CD14-positive monocyte (primary cell): ENCODE measurements at places on chromosomes 2 and 18. TPM values are rescaled to one million over a fixed set of nuclear protein-coding genes. Genes with fewer than 3 reads are reported as not detected.

- no peak for DNase-seq
Measured at GRCh38 chr2:66851449-66851872, 416.5 kb downstream of the MEIS1 start.

- DNase-seq = no peak
Measured at GRCh38 chr18:29164993-29165599, 988.2 kb upstream of the CDH2 start.

- no peak for DNase-seq
Measured at GRCh38 chr2:217058791-217059755, 199.2 kb upstream of the TNP1 start.

DNA sequence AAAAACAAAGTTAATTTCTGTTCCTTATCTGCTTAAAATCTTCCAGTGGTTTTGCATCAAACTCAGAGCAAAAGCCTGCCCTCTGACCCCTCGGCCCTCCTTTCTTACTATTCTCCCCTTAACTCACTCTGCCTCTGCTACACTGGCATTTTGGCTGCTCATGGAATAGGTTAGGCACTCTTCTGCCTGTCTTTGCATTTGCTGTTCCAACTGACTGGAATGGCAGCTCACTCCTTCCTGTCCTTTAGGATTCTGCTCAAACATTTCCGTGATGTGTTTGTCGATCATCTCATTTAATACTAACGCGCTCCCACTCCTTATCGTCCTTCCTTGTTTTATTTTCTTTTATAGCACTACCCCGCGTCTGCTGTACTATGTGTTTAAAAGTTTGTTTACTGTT lies 815 bp downstream of the CEBPZ start:
- DNase-seq = no peak

GRCh38 chr2:6645672-6646071 lies 220.0 kb downstream of the CMPK2 start:
- no peak for DNase-seq

- DNase-seq = no peak
Measured at GRCh38 chr2:223113161-223113560, 61.2 kb downstream of the KCNE4 start.

GRCh38 chr2:241901500-241902351 lies 32.2 kb downstream of the RTP5 start:
- DNase-seq = no peak

GRCh38 chr18:21513292-21513691 lies 87.2 kb downstream of the ESCO1 start:
- DNase-seq = no peak

GRCh38 chr2:240556553-240557100 lies 1.2 kb downstream of the ANKMY1 start:
- peak; percentile 61 for DNase-seq

- no peak for DNase-seq
Measured at GRCh38 chr2:176833671-176834070, 378.9 kb upstream of the HNRNPA3 start.

DNA sequence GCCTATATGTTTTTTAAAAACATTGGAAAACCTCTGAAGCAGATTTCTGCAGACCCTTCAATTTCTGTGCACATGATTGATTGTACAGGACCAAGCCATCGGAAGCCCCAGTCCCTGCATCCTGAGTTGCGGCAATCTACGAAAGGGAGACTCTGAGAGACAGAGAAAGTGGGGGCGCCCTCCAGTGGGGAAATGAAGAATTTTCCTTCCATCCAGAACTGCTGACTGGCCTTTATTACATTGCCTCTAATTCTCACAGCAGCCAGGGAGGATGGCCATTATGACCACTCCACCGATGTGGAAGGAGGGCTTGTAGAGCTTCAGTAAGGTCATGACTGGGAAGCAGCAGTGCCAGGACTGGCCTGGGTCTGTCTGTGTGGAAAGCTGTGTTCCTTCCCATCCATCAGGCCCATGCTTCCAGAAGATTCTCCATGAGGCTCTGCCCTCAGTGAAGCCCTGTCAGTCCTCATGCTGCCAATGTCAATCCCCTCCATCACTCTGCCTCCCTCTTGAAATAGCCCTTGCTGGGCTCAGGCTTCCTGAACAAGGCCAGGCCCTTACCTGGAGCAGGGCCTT lies 20.0 kb upstream of the RESP18 start:
- DNase-seq = peak; percentile 61

DNA sequence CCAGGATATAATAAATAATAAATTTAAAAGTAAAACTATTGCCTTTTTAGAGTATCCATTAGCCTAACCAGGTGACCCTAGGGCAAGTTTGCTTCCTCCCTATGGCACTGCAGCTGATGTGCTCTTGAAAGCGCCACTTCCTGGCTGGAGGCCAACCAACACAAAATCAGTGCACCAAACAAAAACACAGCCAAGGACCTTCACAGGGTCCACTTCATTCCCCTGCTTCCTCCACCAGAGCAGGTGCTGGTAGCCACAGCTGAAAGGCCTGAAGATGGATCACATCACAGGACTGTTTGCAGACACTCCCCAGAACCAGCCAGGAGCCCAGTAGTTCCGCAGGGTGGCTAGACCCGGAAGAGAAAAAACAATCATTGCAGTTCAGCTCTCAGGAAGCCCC lies 108.8 kb downstream of the TWIST2 start:
- no peak for DNase-seq

DNA sequence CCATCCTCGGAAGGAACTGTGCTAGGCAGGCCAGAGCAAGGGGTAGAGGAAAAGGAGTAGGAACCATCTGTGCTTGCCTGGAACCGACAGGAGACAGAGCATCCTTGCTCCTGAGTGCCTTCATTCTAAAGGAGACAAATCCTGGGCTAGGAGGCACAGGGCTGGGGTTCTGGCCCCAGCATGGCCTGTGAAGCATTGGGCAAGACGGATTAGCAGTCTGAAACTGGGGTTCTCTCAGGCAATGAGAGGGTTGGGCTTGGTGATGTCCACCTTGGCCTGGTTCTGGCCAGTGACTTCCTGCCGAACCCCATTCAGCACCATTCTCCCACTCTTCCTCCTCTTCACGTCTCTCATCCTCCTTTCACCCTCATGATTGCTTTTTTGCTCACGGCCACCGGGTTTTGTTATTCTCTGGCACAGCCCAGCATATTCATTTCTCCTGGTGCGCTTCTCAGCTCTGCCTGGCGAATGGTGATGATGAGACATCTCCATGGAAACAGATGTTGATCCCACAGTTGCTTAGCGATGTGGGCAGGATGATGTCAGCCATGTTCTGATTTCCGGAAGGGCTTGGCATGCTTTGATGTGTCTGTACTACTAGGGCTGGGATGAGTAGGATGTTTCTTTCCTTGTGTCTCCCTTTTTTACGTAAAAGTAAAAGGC lies 127.7 kb downstream of the CAPN13 start:
- no peak for DNase-seq

GRCh38 chr18:22912835-22913234 lies 20.3 kb upstream of the RBBP8 start:
- DNase-seq = no peak

GRCh38 chr2:83578405-83578804 lies 880.7 kb downstream of the SUCLG1 start:
- no peak for DNase-seq

DNA sequence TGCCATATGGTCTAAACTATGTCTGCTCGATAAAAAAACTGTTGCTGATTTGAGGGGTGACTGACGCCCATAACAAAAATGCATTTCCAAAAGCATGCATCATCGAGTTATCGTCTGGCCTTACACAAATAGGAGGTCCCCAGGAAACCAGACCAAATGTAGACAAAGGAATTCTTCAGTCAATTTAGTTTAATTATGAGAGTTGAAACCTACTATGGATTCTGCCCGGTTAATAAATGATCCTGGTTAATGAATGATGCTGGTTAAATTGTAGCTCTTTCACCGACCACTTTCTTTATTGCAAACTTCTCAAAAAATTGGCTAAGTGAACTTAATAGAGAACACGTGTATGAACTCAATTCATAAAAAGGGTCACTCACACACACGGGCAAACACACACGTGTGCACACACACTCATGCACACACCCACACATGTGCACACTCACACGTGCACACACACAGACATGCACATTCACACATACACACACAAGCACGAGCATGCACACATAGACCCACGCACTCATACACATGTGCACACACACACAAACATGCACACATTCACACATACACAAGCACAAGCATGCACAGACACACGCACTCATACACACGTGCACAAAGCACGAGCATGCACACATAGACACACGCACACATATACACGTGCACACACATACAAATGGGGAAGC lies 59.0 kb upstream of the SALL3 start:
- DNase-seq = no peak

GRCh38 chr2:65397122-65397521 lies 35.3 kb downstream of the SPRED2 start:
- no peak for DNase-seq

DNA sequence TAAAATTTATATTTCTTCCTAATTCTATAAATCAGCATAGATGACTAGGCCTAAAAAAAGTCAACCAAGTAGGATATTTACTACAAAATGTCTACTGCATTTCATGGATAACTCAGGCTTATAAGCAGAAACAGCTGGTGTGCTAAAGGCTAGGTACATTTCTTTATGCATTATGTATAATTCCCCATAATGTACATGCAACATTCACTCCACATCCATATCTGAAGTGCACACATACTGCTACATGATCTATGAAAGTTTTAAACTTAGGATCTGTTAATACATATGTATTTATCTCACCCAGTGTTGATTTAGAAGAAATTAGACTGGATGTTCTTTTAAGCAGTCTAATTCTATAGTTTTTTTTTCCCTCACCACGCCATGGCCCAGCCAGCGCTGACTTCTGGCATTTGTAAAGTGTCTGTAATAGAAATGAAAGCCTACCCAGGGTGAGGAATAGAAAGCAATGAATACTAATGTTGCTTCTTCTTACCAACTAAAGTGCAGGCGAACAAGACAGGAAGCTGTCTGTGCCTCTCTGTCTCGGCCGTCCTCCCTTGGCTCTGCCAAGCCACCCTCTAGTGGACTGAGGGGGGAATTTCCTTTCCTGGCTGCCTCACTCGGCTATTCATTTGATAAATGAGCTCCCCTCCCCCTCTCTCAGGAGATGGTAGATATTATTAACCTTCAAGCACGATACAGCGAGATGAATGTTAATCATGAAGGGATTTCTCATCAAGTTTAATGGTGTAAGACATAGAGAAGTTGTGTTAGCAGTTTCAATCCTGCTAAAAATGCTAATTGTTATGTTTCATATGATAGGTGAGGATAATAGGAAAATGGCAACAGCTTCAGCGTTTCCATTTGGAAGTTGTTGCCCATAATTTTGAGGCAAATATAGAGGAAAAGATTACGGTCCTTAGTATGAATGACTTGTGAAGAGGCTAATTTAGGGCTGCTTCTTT lies 384.5 kb downstream of the MTX2 start:
- DNase-seq = no peak

- no peak for DNase-seq
Measured at GRCh38 chr2:183868707-183869106, 729.6 kb upstream of the ZNF804A start.

DNA sequence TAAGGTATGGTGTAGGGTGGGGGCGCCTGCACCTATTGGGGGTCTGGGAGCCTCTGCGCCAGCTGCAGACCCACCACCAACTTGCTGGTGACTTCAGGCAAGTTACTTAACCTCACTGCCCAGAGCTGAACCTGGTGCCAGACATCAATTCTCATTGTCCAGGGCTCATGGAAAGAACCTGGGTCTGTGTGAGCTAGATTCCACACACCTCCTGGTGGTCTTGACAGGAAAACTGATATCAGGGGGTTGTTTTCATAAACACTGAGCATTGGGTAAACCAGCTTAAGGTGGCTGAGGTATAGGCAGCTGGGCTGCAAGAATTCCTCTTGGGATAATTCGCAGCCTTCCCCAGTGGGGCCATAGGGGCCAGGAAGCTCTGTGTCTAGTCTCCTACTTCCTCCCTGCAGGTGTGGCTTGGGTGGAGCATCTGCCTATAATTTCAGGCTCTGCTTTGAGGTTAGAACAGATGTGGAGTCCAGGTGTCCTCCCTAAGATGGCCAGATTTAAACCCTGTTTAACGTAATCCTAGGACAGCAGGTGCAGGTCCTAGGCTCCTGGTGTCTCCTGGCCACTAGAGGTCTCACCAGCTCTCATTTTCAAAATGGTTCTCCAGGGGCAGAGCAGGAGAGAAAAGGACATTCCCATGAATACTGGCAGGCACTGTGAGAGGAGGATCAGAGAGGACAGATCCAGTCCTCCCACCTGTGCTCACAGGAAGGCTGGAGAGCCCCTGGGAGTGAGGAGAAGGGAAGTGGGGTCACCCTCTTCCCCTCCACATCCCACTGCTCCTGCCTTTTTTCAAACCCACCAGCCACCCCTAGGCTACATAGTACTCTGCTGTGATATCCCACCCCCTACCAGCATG lies 100.4 kb upstream of the SMAD2 start:
- no peak for DNase-seq

DNA sequence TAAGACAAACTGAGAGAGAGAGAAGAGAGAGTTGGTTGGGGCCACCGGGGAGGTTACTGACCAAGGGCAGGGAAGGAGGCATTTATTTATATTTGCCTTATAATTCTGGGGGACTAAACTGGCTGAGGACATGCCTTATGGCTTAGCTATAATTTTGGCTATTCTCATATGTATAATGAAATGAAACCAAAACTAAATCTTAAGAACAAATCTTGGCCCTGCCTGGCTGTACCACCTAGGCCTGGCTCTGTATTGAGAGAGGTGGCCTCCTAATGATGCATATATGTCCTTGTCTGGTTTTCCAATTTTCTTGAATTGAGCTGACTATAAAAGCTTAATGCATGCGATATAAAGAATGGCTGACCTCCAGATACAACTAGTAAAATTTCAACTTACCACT lies 3.5 kb upstream of the PPP1CB start:
- no peak for DNase-seq

GRCh38 chr2:239142296-239142695 lies 258.5 kb downstream of the HDAC4 start:
- DNase-seq = no peak

GRCh38 chr2:43854671-43855070 lies 15.9 kb downstream of the ABCG8 start:
- DNase-seq = no peak

The KCNJ3 gene
- polyA plus RNA-seq = not detected

The SERPINB13 gene
- polyA plus RNA-seq = not detected in 2 replicates

The ERBB4 gene
- polyA plus RNA-seq = not detected

The TTN gene
- polyA plus RNA-seq = under 0.01 TPM in 2 replicates

The AQP4 gene
- not detected in 2 replicates for polyA plus RNA-seq

The B4GALT6 gene
- 0.12 TPM for polyA plus RNA-seq

The GPBAR1 gene
- polyA plus RNA-seq = 181 TPM

The GKN2 gene
- polyA plus RNA-seq = not detected

The ARHGAP28 gene
- not detected in 2 replicates for polyA plus RNA-seq

The HRH4 gene
- 0.10 TPM for polyA plus RNA-seq

The DNAH6 gene
- polyA plus RNA-seq = not detected

The LIMS1 gene
- 124 TPM for polyA plus RNA-seq

The ZBTB7C gene
- polyA plus RNA-seq = not detected

The CCDC85A gene
- not detected for polyA plus RNA-seq

The HOXD9 gene
- not detected for polyA plus RNA-seq

The GAL3ST2 gene
- not detected in 2 replicates for polyA plus RNA-seq

The ACMSD gene
- polyA plus RNA-seq = not detected in 2 replicates

The PARD3B gene
- not detected for polyA plus RNA-seq

The LRRC30 gene
- polyA plus RNA-seq = not detected
